ENCODE measurements at places on chromosomes 3 and 15.

- no peak for DNase-seq
These were observed 62.9 kb downstream of the HMG20A start for GRCh38 chr15:77483425-77484140.

GRCh38 chr15:75193976-75194375 lies 7.7 kb upstream of the C15orf39 start:
- DNase-seq = no peak

- DNase-seq = no peak
These were observed 202.0 kb upstream of the CFAP20DC start for GRCh38 chr3:59251869-59252268.

DNA sequence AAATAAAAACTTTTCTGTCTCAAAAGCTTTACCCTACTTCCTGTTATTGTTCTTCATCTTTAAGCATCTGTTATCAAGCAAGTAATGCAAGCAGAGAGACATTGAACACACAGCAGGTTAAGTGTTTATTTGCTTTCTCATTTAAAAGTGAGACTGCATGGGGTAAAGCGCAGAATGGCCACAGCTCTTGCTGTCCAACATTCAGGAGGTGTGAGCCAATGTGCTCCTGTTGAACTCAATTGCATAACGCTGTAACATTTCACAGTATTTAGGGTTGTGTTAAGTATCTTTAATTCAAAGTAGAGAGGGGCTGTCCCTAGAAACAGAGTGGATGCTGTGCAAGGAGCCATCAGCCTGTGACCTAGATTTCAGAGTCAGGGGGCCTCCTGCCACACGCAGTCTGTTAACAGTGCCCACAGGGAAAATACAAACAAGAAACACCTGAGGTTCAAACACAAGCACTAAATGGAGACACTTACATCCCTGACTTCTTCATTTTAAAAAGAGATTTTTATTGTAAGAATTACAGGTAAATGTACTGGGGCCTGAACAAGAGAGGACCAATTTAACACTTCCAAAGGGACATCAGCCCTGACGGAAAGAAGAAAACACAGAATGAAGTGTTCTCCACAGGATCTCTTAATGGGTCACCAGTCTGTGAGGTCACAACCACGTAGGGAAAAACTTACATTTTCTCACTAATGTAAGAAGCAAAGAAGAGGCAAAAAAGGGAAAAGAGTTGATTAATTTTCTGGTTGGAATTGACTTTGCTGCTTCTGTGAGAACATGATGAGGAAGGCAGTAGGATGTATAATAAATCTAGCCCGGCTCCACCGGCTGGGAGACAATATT lies 815.1 kb downstream of the VGLL3 start:
- no peak for DNase-seq

- DNase-seq = no peak
These were observed 19.5 kb downstream of the ARHGEF3 start for GRCh38 chr3:56782215-56782614.

GRCh38 chr3:149258298-149258697 lies 36.7 kb upstream of the CP start:
- DNase-seq = no peak

DNA sequence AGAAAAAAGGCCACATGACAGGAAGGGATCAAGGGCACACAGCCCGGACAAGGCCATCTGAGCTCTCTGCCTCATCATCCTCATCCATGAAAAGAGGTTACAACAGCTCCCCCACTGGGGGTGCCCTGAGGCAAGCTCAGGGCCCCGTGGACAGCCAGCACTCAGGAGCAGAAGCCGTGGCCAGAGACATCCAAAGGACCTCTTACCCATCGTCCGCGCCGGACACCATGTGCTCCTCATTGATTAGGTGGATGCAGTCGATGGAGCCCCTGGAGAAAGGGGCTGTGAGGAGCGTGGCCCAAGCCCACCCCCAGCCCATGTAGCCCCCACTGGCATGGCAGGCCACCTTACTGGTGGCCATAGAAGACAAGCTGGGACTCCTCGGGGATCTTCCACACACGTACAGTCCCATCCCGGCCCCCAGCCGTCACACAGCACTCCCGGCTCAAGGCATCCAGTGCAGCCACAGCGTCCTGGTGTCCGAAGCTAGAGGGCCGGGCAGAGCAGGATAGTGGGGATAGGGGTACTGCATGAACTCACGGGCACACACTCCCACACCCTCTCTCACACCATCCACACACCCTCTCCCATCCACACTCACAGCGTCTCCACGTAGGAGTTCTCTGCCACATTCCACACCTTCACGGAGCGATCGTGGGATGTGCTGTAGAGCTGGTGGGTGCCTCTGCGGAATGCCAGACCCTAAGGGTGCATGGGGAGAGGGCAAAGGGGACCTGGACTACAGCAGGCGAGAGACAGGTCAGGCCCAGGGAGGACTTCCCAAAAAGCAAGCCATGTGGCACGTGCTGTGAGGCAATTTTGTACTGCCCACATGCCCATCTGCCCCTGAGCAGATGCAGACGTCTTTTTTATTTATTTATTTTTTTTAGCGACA lies 6.5 kb downstream of the RRP9 start:
- no peak for DNase-seq

DNA sequence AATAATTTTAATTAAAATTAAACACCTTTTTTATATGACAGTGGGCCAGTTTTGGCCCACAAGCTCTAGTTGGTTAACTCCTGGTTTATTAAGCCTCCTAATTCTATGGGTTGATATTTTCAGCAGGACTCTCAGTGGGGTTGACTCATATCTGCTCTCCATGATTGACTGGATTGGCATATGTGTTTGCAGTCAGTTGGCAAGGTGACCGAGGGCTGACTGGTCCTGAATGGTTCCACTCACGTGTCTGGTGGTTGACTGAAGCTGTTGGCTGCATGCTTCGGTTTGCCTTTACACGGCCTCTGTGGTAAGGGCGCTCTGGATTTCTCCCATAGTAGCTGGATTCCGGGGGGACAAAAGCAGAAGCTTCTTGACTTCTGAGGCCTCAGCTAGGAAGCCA lies 65.3 kb upstream of the ZNF280D start:
- DNase-seq = no peak

DNA sequence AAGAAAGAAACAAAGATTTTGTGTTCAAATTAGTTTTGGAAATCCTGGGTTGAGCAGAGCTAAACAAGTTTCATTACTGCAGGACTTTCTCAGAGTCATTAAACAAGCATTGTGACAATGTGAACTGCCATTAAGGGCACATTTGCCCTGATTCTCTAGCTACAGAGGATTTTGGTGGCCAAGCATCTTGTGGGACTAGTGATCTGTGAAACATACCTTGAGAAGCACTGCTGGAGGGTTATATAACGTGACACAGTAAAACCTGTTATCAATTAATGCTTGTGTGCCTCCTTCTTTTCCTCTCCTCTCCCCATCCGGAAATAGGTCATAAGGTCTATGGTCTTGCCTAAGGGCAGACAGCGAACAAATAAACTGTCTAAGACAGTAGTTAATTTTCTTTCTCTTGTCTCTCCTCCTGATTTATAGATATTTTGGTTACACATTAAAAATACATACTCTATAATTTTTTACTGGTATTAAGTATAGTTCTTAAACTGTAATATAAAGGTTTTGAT lies 167.3 kb upstream of the NANOGP8 start:
- no peak for DNase-seq

DNA sequence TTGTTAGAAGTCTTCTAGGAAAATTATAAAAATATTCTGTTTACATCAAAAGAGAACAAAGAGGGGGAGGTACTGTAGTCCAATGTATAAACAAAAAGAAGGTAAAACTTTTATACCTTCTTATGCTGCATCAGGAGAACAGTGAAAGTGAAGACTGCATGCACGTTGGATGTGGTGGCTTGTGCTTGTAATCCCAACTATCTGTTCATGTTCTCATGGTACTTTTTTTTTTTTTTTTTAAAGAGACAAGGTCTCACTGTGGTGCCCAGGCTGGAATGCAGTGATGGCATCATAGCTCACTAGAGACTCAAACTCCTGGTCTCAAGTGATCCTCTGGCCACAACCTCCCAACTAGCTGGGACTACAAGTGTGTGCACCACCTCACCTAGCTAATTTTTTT lies 4.2 kb downstream of the SEC62 start:
- no peak for DNase-seq

DNA sequence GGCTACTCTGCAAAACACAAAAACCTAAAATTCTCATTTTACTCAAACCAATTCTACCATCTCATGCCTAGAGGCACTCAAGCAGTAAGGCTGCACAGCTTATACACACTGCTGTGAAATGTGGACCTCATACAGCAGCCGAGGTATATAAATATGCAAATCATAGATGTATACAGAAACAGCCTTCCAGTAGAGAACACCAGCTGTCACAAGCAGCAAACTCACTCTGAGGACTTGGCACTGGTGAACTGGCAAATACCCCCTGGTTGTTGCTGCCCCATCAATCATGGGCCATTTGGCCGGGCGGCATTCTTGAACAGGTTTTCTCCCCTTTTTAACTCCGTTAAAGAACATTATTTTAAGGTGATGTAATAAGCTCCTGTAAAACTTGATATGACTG lies 378.0 kb downstream of the LSAMP start:
- DNase-seq = no peak

- DNase-seq = peak; percentile 18
These were observed 215.6 kb upstream of the RBMS3 start for GRCh38 chr3:29065211-29065785.

- no peak for DNase-seq
These were observed 28.3 kb upstream of the IGF1R start for GRCh38 chr15:98620020-98620419.

- DNase-seq = no peak
These were observed 7.3 kb downstream of the CSK start for GRCh38 chr15:74789171-74789631.

DNA sequence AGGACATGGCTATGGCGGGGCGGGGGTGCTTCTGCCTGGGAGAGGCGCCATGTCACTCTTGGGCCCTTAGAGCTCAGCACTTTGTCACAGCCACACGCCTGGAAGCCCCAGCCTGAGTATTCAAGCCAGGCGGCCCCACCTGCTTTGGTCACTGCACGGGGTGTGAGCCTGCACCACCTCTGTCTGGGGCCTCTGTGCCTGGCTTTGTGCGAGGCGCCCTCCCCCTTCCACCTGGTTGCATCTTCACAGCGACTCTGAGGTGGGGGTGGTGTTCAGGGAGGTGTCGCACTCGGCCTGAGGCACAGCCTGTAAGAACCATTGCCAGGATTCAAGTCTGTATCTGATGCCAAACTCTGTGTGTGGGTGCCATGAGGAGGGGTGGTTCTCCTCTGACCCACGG lies 24.1 kb downstream of the ACAD9 start:
- DNase-seq = no peak

- DNase-seq = no peak
These were observed 604.3 kb downstream of the FGF12 start for GRCh38 chr3:192122832-192123594.

DNA sequence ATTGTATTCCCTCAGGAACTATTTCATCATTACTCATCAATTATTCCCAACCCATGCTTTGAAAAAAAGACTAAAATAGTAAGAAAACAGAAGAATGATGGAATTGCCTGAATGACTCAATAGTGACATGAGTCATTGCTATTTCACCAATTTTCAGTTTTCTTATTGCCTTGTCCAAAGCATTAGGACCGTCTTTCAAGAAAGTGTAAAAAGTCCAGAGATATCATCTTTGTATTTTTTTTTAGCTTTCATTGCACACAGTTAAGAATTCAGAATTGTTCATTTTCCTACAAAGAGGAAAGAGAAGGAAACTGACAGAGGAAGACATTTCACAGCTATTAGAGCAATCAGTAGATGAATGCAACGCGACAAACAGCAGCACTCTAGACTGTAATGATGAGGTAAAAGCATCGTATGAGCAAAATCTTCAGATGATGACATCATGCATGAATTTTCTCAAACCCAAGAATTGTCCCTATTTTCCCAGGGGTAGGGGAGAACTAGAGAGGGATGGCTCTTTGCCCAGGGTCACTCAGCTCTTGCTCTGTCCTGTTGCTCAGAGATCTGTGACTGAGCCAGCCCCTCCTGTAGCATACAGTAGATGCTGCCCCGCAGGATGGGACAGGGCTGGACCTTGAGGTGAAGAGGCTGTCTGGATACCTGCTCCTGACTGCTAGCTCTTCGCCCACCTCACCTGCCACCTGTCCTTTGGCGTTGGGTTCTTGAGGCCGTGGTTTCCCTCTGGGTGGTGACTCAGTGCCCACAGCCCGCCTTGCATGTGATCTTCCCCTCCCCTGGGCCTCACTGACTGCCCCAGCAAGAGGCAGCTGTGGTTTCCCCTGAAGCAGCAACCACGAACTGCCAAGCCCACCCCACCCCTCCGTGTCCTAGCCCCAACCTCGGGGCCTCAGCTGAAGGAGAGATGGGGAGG lies 84.8 kb downstream of the PPCDC start:
- DNase-seq = no peak

DNA sequence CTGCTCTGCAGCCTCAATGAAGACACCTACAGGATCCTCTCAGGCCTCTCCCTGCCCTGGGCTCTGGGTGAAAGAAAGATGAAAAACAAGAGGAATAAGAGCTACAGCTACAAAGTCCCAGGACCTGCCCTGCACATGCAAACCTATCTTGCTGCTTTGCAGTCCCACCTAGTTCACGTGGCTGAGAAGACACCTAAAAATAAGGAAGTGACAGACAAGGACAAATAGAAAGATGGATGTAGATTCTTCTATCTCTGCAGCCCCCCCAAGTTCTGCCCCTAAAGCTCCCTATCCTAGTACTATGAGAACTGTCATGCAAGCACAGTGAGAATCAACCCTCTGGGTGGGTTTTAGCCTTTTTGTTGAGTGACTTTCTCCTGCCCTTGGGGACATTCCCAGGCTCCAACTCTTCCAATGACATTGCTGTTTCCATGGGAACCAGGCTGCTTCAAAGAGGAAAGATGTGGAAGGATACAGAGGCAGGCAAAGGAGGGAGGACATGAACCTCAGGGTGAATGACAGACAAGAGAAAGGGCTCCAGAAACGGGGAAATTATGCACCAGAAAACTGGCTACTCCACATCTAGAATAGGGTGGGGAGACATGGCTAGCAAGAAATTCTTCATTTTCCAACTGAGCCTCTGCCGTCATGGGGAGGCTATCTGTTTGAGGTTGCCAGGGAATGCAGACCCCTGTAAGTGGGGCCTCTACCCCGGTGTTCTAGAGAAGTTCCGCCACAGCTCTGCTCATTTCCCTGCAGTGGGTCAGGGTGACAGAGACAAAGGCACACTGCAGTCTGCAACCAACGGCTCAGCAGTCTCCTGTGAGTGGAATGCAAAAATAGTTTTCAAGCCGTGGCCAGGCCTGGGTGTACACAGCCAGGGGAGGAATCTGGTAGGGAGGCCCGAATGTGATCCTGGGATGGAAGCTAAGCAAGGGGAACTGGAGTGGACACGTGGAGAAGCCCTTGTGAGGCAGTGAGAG lies 5.2 kb downstream of the CSPG5 start:
- no peak for DNase-seq

- DNase-seq = peak; percentile 22
These were observed 33.1 kb upstream of the POLG start for GRCh38 chr15:89367485-89368451.

- DNase-seq = no peak
These were observed 16.0 kb upstream of the ADIPOQ start for GRCh38 chr3:186826410-186826975.
